ENCODE measurements at places on chromosomes 13 and 19.

GRCh38 chr19:7874076-7874896 lies at the start of gene PRR36:
Gene PRR36 (minus strand): TSS chr19:7874390. CDS start chr19:7873689, 701 bp downstream.
- DNase-seq: peak; percentile 47

DNA sequence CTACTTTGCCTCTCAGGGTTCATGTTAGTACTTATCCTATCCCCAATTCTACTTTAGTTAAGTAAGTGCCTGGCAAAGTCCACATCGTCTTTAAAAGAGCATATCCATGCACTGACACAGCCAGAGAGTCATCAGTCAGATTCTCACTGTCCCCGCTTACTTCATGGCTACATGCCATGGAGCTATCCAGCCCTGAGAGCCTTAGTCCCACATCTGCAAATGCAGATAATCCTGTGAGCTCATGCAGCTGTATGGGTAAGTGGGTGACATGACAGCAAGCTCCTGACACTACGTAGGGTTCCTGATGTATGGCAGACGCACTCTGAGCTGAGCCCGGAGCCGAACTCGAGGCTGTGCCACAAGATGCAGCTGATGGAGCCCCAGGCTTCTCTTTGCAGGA lies 661.5 kb downstream of the LIG4 start:
- DNase-seq: no peak

DNA sequence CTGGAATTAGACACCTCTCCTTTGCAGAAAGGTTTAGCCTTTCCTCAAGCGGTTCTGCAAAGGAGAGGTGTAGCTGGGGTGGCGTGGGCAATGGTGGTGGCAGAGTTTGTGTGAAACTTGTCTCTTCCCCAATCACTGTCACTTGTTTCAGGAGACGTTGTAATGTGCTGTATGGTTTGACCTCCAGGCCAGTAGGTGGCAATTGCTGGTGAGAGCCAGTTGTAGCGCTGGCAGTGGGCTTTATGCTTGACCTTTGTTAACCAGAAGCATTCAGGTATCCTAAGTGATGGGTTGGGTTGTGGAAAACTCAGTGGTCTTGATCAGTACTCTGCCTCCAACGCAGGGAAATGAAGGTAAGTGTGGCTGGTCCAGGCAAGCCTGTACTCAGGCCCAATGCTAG lies 12.7 kb upstream of the LILRA5 start:
- no peak for DNase-seq

- DNase-seq: no peak
Measured at GRCh38 chr13:75705908-75706307, 69.8 kb downstream of the LMO7 start.

DNA sequence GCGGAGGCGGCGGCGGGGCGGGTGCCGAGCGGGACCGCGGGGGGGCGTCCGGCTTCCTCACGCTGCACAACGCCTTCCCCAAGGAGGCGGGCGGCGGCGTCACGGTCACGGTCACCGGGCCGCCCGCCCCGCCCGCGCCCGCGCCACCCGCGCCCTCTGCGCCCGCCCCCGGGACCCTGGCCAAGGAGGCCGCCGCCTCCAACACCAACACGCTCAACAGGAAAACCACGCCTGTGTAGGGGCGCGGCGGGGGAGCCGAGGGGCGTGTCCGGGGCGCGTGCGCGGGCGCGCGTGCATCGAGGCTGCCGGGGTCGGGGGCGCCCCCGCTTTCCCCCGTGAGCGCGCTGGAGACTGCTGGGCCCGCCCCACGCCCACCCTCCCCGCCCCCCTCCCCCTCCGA lies 8.8 kb upstream of the CACNG6 start:
- DNase-seq: no peak

- no peak for DNase-seq
Measured at GRCh38 chr19:17560205-17560595, 4.8 kb downstream of the COLGALT1 start.

GRCh38 chr13:98997738-98998641 lies 20.1 kb upstream of the DOCK9 start:
- no peak for DNase-seq

DNA sequence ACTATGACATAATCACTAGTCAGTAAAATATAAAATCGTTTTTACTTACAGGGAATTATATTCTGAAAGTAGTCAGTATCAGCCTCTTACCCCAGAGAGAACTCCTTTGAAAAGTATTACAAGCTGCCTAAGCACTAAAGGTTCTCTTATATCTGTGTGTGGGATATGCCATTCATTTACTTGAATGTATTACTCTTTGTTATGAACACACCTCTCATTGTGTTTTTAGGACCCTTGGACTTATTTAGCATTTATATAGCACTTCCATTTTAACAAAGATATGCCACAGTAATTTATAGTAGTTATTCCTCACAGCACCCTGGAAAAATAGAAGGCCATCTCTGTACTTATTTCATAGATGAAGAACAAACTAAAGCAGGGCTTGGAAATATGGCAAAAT lies 1178.0 kb downstream of the OLFM4 start:
- no peak for DNase-seq

DNA sequence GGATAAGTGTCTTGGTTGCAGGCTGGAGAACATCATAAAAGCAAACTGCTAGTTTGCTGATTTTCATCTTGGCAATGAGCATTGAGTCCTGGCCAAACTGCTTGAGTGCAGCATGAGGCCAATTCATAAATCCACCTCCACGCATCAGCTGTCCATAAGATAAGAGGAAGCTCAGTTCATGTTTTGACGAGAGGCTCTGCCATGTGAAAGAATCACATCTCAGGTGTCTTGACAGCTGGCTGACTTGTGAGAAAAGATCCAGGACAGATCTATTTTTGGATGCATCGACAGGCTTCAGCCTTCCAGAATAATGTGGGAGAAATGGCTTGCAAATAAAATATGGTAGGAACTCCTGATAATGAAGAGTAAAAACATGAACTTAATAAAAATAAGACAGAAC lies 5.4 kb upstream of the ZNF682 start:
- no peak for DNase-seq

DNA sequence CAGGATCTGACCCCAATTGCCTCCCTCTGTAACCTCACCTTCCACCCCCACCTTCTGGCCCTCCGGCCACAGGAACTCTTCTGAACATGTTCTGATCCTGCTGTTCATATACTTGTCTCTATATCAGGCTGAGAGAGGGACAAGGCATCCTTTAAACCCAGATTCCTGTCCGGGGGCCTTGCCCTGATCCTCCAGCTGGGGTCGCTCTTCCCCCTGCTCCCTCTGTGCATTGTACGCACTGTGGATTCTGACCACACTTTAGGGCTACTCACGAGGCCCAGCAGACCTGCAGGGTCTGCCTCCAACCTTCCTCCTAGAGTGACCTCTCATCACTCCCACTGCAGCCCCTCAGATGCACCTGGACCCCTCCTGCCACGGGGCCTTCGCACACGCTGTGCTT lies 269.3 kb downstream of the UQCRFS1 start:
- DNase-seq: no peak

All from memory B cell (primary cell).